Smooth muscle cell of the umbilical artery (primary cell): ENCODE measurements at places on chromosomes 1 and 21. TPM values are rescaled to one million over a fixed set of nuclear protein-coding genes. Genes with fewer than 3 reads are reported as not detected.

ACTL8 gene
- total RNA-seq: under 0.01 TPM in 1 of 2 replicates, not detected in the other

GSTM1 gene
- 0.51 and 9.8 TPM in 2 replicates for total RNA-seq

FNDC10 gene
- total RNA-seq: 2.1 and 2.6 TPM in 2 replicates

RGSL1 gene
- not detected in 2 replicates for total RNA-seq

NR1I3 gene
- not detected in 2 replicates for total RNA-seq

PTGFRN gene
- 13.1 and 31.5 TPM in 2 replicates for total RNA-seq

CLCA4 gene
- not detected in 2 replicates for total RNA-seq

AQP10 gene
- total RNA-seq: 0.05 TPM in 1 of 2 replicates, not detected in the other

AVPR1B gene
- not detected in 2 replicates for total RNA-seq

SYDE2 gene
- 13.2 and 21.1 TPM in 2 replicates for total RNA-seq

ATP1A2 gene
- total RNA-seq: under 0.01 TPM in 1 of 2 replicates, not detected in the other

HAO2 gene
- not detected in 2 replicates for total RNA-seq

BGLAP gene
- 0.59 TPM in 1 of 2 replicates, not detected in the other for total RNA-seq

KRTAP19-8 gene
- total RNA-seq: not detected in 2 replicates

TRNP1 gene
- total RNA-seq: 14.8 and 17.0 TPM in 2 replicates

SLAMF6 gene
- total RNA-seq: not detected in 2 replicates

PRAMEF27 gene
- total RNA-seq: not detected in 2 replicates

SUSD4 gene
- total RNA-seq: under 0.01 and 0.09 TPM in 2 replicates

SELL gene
- not detected in 2 replicates for total RNA-seq

C4BPB gene
- total RNA-seq: not detected in 2 replicates

RHBG gene
- total RNA-seq: not detected in 2 replicates

SHE gene
- total RNA-seq: under 0.01 and 0.05 TPM in 2 replicates

MFAP2 gene
- 34.6 and 44.5 TPM in 2 replicates for total RNA-seq

LCE1B gene
- not detected in 2 replicates for total RNA-seq

ALX3 gene
- not detected in 2 replicates for total RNA-seq

SIPA1L2 gene
- total RNA-seq: 0.97 and 7.4 TPM in 2 replicates

KLHL21 gene
- 29.1 and 61.5 TPM in 2 replicates for total RNA-seq

FAM131C gene
- under 0.01 and 0.37 TPM in 2 replicates for total RNA-seq

REN gene
- not detected in 2 replicates for total RNA-seq

FTCD gene
- total RNA-seq: 0.30 and 0.51 TPM in 2 replicates

CFH gene
- total RNA-seq: 175 and 259 TPM in 2 replicates

RHBDL2 gene
- 0.30 and 3.8 TPM in 2 replicates for total RNA-seq

VANGL2 gene
- total RNA-seq: under 0.01 and 0.23 TPM in 2 replicates

SLC16A4 gene
- 5.9 and 10.4 TPM in 2 replicates for total RNA-seq

PRSS38 gene
- total RNA-seq: not detected in 2 replicates

ST6GALNAC3 gene
- total RNA-seq: 2.1 and 2.5 TPM in 2 replicates

CEP104 gene
- total RNA-seq: 22.3 and 41.8 TPM in 2 replicates
